ENCODE measurements at places on chromosomes 6 and 20.
A peak's percentile ranks its signal among the peaks of the same experiment; 100 is the strongest.

DNA sequence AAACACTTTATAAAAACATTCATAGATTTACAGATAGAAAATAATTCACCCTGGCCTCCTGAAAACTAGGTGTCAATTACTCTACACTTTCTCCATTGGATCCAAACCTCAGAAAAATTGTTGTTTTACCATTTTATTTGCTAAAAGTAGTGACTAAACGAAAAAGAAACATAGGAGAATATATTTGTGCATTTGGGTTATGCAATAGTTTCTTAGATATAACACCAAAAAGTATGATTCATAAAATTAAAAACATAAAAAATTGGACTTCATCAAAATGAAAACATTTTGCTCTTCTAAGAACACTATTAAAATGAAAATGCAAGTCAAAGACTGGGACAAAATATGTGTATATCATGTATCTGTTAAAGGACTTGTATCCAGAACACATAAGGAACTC lies 671.3 kb downstream of the MAFB start:
- DNase-seq = no peak

DNA sequence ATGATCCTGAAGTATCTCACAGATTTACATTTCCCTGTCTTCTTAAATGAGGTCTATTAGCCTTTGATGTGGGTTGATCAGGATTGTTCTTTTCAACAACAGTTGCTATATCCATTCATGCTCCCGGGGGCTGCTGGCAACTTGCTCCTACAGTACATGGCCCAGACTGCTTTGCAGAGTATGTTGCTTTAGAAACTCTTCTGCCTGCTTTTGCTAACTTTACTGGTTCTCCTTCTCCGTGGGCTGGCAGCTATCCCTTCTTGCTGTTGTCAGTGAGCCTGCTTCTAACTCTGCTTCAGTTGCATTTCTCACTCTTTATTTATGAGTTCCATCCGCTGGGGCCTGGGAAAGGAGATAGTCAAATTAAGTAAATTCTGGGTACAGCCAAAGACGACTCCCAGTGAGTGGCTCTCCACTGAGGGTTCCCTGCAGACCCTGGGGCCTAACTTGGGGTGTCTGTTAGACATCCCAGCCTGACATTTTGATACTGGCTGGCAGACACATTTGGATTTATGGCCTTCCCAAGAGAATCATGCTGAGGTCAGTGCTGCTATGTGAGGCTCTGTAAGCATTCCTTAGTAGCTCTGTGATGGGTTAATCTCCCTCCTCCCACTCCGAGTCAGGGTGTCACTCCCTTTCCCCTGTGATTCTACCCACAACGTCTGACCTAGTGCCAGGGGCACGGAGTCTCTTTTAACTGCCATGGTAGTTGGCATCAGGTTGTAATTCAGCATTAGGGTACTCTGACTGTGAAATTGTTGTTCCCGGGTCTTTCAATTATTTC lies 73.6 kb downstream of the SLX4IP start:
- no peak for DNase-seq

DNA sequence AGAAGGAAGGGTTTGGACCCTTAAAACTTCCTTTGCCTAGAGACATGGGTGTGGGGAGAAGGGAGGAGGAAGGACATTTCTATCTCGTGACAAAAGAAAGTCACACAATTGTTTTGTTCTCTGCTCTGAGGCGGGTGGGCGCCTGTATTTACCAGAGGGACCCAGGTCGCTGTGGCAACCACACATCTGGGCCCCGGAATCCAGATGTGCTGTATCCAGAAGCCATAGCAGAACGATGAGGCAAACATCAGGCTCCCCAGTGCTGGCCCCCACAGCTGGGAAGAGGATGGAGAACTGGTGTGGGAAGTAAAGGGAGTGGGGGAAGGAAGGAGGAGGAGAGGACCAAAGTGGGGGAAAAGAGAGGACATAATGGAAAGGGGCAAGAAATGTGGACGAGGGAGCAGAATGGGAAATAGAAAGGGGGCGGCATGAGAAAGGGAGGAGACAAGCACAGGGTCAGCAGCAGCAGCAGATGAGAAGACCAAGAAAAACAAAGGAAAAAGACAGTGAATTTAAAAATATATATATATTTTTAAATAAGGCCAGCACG lies 3.4 kb upstream of the TNXB start:
- no peak for DNase-seq

DNA sequence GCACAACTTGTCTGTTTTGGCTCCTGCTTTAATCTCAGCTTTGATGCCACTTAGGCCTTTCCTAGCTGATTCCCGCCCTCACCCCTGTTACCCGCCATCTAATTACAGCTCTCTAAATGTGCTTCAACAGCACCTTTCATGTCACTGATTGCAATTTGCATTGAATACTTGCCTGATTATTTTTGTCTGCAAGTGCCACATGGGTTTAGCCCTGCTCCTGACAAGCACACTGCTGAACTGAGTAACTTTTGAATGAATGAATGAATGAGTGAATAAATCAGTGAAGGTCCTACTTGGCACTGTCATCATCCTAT lies 591 bp upstream of the DCBLD1 start:
- DNase-seq = no peak

- DNase-seq = no peak
These were observed 109.7 kb downstream of the FIG4 start for GRCh38 chr6:109800771-109801170.

GRCh38 chr20:51326201-51326819 lies 216.2 kb downstream of the NFATC2 start:
- peak; percentile 12 for DNase-seq

DNA sequence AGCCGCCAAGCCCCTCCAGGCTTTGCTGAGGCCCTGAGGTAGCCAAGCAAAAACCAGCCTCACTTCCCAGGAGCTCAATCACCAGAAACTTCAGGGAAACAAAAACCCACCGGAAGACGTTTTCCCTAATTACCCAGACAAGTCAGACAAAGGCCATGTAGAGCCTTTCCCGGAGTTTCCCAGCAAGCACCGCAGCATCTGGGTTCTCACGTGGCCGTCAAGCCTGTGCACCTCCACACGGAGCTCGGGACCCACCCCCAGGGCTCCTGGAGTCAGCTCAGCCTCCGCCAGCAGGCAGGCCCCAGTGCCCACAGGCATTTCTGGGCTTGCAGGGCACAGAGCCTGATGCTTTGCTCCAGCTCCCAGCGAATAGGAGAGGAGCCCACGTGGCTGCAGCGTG lies 10.1 kb upstream of the MRGBP start:
- DNase-seq = no peak

DNA sequence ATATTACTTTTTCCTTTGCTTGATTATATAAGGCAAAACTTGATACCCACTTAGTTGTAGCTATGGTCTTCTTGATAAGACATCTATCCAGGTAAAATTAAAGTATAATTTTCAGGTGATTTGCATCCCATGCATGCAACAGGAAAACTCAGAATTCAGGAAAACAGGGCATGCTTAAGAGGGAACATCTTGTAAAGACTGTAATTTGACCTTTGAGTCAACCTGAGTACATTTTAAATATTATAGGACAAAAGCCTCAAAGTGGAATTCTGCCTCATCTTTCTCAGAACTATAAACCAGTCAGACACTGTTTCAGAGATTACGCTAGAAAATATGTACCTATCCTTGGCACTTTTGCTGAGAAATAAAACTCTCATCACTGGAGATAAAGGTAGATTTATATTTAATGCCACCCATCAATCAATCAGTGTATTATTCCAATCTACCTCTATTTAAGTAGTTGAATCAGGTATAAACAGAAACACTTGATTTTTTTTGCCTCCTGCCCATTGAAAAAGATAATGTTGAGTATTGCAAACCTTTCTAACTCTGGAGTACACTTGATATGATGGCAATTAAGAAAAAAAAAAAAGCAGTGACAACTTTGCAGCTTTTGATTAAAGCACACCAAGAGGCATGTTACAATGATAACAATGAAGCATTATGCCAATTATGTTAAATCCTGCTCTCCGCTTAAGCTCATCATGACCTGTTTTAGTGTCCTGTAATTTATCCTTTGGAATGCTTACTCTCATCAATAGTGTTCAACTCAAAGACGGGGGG lies 2.8 kb downstream of the CITED2 start:
- no peak for DNase-seq

DNA sequence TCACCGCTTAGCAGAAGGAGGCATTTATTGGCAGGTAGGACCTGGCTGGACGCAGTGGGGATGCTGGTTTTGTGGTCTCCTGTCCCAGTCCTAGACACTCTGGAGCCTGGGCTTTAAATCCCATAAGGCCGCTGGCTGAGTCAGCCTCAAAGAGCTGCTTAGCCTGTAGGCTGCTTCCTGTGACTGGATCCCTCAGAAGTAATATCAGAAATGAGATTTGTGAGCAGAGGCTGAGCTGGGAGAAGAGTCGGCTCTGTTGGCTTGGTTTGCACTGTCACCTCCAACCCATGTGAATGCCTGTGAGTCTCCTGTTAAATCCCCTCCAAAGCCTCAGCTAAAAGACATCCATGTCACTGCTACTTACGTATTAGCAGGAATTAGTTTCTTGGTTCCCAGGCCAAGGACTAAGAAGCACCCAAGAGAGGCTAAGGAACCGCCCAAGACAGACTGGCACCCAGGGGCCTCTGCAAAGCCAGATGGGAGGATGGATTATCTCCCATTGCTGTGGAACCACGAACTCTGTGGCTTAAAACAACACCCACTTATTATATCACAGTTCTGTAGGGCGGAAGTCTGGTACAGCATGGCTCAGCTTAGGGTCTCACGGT lies 289.4 kb downstream of the CDC5L start:
- no peak for DNase-seq

DNA sequence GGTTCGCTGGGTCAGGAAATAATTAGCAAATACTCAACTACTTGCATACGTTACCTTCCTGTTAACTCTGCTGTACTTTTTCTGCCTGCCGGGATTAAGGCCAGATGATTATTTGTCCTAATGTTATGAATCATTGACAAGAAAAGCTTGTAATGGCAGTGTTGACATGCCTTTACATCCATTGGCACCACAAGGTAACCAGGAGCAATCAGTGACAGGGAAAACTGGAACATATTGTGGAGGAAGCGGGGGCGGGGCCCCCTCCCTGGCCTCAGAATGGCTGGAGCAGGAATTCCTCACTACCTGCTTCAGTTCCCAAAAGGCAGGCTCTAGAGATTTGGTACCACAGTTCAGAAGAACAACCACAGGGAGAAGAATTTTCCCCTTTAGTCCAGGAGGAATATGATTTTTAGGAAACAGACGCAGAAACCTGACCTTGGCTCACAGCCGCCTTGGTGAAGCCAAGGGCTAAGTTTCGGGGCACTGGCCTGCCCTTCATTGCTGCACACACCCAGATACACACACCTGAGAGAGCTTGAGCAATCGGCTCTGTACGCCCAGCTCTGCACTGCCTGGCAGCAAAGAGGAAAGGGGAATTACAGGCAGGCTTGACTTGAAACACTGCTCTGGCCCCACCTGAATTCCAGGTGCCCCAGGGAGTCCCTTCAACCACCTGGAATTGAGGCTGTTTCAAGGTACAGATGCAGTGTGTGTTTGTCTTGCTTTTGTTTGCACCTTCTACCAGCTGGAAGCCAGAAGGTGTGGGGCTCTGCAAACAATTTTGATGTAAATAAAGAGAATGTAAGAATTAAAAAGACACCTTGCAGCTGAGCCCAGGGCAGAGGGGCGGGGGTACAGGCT lies 89.8 kb downstream of the MYB start:
- DNase-seq = no peak

DNA sequence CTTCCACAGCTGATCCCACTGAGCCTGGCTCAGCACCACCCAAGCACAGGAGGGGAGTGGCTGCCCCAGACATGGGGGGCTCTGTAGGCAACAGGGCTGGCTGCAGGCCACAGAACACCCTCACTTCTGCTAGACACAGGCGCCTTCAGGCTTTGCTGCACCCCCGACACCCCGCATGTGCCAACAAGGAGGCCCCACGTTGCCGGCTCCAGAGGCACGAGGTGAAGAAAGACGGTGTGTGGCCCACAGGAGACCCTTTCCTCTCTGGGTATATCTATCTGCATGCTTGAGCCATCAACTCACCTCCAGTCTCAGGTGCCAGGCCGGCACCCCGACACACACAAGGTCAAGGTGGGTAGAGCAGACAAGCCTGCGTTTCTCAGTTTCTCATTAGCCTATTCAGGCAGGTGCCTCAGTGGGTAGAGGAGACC lies 158.3 kb downstream of the DLL1 start:
- no peak for DNase-seq

DNA sequence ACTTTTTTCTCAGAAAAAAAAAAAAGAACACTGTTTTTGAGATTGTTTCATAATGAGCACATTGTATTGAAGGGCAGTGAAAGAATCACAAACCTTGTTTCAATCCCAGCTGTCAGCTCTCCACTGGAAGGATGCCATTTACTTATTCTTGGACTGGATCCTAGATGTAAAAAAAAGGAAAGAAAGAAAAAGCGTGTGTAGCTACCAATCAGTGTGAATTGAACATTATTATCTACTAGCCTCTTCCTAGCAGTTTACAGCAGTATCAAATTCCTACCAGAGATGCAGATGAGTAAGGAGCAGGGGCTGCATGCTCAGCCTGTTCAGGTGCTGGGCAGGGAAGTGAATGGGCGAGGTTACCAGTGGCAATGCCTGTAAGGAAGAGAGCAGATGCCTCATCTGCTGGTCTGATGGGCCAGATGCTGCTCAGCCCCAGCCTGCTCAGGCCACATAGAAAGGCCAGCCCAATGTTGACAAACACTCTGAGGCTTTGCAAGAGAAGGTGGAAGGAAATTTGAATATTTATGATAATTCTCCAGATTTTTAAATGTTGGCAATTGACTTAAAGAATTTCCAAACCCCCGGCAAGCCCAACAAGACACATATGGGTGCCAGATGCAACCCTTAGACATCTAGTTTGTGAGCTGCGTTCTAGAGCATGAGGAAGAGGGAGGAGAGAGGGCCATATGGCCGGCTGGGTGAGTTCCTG lies 189.5 kb downstream of the IBTK start:
- DNase-seq = no peak

GRCh38 chr6:166633732-166634535 lies 6.9 kb upstream of the RPS6KA2 start:
- DNase-seq = no peak

DNA sequence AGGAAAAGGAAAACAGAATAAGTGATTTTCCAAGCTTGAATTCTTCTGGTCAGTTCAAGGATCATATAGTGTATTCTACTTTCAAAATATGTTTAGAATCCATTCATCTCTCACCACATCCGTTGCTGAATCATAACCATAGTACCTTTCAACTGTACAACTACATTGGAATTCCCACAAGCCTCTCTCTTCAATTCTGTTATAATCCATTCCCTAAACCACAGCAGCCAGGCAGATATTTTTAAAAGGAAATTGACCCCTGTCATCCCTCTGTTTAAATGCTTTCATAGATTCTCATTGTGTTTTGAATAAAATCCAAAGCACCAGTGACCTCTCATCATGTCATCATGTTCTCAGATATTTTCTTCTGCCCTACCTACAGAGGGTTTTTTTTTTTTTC lies 412.7 kb downstream of the GRIK2 start:
- no peak for DNase-seq

GRCh38 chr6:160042788-160043301 lies 74.0 kb downstream of the IGF2R start:
- no peak for DNase-seq

DNA sequence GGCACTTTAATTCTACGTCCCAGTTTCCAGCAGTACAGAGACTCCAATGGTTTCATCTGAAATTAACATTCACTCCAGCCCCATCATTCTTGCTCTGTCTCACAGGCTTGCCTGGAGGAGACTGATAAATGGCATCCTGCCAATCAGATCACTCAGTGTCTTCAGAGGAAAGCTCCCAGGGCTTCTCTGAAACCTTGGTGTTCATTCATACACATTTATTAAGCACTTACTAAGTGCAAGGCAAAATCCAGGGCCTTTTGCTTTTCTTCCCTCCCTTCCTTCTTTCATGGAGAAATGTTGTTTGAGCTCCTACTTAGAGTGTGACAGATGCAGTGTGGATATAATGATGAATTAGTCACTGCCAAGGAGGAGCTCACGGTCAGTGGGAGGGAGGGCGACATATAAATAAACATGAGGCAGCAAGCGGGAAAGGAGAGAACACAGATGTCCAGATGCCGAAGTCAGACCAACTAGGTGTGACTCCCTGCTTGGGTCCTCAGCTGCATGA lies 106.7 kb upstream of the DTNBP1 start:
- no peak for DNase-seq

Measured in stimulated activated CD4-positive, alpha-beta T cell treated with anti-CD3 and anti-CD28 coated beads, TNF-alpha, amount 100 ng/mL, for 1 hour (primary cell).